ENCODE measurements at places on chromosomes 2 and 18.

DNA sequence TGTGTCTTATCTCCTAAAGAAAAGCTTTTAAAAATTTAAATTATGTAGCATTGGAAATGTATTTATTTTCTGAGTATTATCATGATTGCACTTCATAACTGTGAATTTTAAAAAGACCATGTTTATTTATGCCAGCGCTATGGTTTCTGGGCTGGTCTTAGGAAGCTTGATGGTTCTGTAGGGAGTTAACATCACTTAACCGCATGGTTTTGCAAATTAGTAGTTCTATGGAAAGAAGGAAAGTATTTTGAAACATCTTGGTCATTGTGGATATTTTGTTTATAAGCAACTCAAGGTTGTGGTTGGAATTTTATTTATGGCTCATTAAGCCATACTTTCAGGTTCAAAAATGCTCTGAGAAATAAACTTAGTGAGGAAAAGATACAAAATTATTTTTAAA lies 549.4 kb downstream of the STK39 start:
- DNase-seq = no peak

DNA sequence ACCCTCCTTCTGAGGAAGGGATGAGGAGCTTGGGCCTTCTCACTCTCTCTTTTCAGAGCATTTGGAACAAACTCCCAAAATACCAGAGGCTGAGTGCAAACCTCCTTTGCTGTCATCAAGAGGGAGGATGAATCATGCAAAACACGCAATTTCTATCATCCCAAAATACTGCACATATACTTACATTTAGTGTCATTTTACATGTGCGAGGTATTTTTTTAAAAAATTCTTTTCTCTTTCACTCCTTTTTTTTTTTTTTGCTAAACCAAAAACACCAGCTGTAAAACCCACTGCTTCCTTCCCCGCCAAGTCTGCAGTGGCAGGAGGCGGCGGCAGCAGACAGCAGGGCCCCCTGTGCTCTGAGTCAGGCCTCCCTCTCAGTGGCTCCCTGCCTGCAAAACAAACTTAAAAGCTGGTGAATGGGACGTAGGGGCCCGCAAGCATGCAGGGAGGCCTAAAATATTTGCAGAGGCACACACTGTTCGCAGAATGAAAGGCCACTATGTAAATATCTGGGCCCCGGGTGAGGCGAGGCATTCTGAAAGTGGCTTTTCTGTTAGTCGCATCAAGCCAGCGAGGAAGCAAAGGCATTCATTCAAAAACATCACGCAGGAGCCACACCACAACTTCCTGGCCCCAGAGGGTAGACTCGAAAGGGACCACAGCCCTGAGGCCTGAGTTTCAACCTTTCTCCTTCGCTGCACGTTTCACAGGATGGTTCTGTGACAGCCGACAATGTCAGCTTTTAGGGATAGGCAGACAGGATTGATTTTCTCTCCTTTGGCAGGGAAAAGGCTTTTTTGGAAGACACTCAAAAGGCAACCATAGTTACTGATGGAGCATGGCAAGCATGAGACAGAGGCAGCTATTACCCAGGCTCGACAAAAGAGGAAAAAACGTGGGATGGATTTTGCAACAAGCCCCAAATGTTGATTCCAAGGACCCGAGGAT lies 73.4 kb downstream of the ACTR2 start:
- no peak for DNase-seq

DNA sequence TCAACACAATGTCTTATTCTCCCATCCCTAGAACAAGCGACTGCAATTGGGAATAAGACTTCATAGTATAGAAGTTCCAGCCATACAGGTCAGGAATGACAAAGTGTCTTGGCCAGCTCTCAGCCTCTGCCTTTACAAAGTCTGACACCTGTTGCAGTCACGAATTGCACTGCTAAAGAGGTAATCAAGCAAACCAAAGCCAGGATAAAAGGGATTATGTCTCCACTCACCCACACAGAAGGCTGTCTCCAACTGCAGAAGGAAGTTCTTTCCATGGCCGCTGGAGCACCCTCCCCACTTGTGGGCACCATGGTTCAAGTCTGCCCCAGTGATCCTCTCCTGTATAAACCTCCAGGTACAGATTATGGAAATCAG lies 114.8 kb upstream of the PKDCC start:
- DNase-seq = peak; percentile 51

DNA sequence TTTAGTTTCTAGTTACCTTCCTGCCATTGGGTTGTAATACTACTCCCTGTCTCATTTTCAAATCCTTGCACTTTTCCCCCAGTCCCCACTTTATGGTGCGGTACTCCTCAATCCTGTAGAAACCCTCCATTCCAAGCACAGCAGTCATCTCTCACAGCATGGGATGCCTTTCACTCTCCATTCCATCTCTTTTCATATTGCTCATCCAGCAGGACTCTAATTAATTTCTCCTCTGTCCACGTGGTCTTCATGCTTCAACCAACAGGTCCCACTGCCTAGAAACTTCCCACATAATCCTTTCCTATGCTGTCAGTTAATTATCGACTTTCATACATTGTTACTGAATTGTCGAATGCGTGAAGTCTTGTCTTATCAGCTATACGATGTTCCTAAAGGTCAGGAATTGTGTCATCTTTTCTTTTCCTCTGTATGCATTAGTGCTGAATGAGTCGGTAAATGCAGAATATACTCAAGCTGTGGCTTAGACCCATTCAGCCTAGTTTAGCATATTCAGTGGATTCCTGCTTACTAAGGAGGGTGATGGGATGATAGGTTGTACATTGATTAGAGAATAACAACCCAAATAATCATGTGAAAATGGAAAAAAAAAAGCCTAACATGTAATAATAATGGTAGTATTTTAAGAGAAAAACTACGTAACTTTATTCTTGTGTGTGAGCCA lies 89.7 kb downstream of the CRIM1 start:
- no peak for DNase-seq

DNA sequence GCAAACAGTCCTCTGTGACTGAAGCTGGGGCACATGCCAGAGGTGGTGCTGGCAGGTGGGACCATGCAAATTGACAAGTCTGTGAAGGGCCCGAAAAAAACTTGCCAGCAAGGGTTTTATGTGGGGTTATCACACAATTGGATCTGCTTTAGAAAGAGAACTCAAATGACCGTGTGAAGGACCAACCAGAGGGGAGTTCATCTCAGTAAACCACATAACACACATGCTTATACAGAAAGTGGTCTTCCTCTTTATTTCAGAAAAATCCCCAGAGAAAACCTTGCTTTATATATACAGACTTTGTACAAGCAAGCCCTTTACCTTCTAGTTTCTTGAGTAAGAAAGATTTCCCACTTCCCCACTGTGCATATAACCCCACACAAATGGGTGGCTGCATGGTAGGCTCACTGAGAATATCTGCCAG lies 46.7 kb downstream of the KIDINS220 start:
- no peak for DNase-seq

- no peak for DNase-seq
Observed at GRCh38 chr2:154713675-154714074, 15.2 kb downstream of the KCNJ3 start.

- no peak for DNase-seq
Observed at GRCh38 chr2:106827158-106827557, 58.8 kb downstream of the ST6GAL2 start.

- DNase-seq = no peak
Observed at GRCh38 chr2:165287094-165287778, 48.0 kb downstream of the SCN2A start.

DNA sequence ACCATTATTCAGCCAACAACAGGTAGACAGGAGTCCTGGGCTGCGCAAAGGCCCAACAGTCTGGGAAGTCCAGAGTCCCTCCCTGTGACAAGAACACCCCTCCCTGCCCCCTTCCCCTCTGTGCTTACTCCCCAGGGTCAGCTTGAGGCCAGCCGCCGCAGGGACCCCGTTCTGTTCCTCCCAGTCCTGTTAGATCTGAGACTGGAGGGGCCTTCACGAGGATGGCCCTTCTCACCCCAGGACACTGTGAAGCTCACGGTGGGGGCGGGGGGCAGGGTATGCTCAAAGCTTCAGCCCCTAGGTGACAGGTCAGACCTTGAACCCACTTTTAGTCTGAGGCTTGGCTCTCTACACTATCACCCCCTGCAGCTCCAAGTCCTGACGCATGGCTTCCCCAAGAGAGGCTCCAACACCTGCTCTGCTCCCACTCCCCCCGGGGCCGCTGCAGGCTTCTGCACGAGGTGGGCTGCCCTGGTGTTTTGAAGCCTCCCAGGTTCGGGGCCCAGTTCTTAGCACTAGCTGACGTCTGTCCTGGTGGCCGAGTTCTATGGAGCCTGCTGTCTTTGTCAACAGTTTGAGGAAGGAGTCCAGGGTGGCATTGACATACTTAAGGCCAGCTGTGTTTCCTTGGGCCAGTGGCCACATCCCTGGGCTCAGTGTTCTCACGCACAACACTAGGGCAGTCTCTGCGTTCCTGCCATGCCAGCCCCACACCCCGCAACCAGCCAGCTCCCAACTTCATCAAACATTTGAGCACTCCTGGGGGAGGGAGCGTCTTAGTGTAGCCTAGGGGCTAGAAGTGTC lies 37.2 kb upstream of the HPCAL1 start:
- peak; percentile 61 for DNase-seq

- DNase-seq = peak; percentile 86
Observed at GRCh38 chr2:176637486-176638166, 368.4 kb downstream of the MTX2 start.

Measured in left forelimb (tissue), 1 donor.